ENCODE measurements at places on chromosomes 7 and 10.

DNA sequence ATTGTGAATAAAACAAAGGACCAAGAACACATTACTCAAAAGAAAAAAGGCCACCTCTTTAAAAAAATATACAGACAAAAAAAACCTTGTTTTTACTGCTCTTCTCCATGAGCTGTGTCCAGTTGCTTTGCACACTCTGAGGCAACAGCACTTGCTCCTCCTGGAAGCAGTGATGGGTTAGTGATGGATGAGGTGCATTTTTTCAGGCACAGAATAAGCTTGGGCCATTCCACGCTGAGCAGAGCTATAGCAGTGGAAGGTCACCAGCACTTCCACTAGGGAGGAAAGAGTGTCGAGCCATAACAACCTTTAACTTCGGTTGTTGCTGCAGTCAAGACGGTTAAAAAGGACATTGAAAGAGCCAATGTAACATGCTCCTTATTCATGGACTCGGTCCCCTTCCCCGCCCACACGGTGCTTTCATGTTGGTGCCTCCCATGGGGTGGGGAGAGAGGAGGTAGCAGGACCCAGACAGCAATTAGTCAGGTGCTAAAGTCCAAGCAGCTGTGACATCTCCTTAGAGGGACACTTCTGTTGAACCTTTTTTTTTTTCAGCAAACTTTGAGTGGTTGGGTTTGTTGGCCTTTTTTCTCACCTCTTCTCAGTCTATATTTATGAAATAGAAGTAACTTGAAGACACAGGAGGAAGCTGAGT is 136.5 kb upstream of the ADARB2 start:
- DNase-seq: no peak

DNA sequence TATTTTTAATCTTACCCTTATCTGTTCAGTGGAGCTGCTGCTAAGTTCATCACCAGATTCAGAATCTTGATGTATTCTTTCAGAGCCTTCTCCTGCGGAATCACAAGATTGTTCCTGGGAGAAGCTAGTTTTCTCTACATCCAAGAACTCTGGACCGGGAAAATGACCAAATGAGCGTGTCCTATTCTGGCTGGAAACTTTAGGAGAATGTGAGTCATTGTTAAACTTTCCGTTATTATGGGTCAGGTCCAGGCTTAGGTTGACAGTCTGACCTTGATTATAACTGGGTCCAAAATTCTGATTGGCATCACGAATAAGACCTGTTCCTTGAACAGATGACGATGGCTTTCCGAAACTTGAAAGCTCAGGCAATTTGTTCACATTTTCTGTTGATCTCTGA is 20.5 kb downstream of the ARHGAP12 start:
- DNase-seq: no peak

DNA sequence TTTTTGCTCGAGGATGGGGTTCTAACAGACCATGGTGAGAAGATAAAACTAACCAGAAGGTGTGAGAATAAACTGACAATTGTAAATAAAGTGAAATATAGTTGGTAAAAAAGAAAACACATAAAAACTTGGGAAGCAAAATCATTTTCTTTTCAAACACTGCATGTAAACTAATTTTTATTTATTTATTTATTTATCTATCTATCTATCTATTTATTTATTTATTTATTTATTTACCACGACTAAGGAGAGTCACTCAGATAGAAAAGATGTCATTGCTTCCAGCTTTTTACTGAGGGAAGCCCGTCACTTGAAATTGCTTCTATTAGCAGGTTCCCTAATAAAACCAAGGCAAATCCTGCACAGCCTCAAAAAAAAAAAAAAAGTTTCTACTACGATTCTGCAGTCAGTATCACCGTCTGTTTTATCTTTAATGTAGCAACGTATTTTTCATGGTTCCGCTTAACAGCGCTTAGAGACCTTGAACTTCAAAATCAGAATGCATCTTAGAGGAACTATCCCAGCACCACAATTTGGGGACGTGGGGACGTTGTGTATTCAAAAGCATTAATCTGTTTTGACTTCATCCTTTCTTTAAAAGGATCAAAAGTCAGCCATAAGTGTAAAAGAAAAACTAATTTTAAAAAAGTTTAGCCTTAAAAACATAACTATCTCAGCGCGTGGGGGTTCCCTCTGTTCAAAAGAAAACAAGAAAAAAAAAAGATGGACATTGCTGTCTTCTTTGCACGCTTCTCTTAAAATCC is 33.3 kb upstream of the EBLN1 start:
- no peak for DNase-seq

GRCh38 chr7:66556549-66557213 is 72.0 kb upstream of the KCTD7 start:
- no peak for DNase-seq

DNA sequence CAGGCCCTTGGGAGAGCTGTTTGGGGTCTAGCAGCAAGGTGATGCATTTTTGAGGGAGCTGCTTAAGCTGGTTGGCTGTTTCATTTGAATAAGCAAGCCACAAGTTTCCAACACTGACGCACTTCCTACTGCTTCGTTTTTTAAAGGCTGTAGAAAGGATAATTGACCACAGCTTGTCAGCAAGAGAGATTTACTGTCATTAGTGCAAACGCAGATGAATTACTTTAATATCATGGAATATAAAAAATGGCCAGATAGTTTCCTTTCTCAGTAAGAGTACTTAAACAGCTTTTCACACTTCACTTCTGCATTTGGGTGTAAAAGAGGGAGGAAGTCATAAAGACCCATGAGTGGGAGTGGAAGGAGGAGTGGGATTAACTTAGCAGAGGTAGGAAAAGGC is 61.5 kb downstream of the FZD1 start:
- no peak for DNase-seq

- no peak for DNase-seq
Observed at GRCh38 chr7:16345979-16346958, 75.1 kb downstream of the CRPPA start.

DNA sequence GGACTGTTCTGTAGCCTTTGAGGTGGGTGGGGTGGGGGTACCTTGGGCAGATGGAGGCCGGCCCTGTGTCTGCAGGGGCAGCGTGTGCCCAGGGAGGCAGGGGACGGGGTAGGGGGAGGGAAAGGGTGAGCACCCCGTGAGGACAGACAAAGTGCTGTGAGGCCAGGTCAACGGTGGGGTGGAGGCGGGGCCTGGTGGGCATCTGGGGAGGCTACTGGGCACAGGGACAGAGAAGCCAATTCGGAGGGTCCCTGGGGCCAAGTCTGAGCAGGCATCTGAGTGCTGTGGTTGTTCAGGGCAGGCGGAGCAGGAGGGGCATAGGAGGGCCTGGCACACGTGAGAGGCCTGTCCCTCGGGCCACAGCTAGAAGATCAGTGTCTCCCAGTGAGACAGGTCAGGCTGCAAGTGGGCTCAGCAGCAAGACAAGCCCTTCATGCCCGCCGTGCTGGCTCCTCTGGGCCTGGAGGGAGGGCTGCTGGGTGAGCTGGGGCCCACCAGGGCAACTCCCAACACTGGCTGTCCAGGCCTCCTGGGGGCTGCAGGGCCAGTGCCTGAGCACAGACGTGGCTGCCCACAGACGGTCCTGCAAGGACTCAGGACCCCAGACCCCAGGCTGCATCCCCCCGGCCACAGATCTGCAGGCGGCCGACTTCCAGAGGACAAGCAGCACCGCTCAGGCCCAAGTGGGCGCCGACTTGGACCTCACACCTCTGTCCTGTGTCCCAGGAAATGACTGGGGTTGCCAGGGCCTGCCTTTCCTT is 26.4 kb upstream of the KNDC1 start:
- no peak for DNase-seq

- no peak for DNase-seq
Observed at GRCh38 chr10:11913079-11913641, 90.0 kb downstream of the PROSER2 start.

GRCh38 chr10:114767986-114768821 is 53.4 kb upstream of the FHIP2A start:
- no peak for DNase-seq

DNA sequence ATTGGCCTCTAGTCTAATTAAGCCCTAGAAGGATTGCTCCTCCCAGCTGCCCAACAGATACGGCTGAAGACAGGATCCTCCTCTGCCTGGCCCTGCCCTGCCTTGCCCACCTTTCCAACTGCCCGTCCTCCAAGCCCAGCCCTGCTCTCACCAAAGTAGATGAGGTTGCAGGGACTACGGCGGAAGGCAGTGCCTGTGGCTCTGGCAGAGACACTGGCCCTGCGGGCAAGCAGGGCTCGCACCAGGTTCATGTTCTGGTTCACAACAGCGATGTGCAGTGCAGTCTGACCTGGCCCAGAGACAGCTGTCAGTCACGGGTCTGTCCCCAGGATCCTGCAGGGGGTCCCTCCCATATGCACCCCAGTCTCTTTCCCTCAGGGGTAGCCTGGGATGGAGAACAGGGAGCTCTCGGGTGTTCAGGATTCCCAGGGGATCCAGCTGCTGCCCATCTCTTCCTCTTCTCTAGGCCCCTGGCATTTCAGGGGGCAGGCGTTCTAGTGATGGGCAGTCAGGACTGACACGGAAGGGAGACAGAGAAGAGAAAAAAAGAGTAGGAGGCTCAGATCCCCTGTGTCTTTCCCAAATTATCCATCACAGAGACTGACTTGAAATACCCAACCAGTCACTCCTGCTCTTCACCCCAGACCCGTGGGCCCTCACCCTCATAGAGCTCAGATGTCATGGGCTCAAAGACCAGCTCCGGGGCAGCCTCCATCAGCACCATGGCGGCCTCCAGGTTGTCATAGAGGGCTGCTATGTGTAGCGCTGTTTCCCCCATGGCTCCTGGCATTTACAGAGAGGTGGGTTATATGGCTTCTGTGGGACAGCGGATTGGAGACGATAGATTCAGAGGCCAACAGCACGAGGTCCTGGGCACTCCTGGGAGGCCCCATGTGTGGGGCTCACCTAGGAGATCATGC is 8.3 kb downstream of the TRPV6 start:
- DNase-seq: no peak

DNA sequence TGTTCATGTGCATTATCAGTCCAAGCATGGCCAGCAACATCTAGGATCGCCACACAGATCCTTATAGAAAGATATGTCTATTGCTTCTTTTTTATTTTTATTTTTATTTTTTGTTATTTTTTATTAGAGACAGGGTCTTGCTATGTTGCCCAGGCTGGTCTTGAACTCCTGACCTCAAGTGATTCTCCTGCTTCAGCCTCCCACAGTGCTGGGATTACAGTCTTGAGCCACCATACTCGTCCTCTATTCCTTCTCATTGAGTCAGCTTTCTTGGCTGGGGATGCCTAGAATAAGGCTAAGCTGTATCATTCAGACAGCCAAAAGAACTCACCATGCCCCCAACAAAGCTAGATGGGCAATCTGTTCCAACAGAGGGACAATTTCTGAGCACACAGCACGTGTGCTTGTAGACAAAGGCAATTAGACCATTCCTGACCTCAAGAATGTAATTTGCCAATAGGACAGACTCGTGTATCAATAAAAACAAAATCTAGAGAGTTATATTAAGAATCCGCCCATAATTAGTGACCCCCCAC is 264.0 kb upstream of the NEBL start:
- DNase-seq: no peak

- no peak for DNase-seq
Observed at GRCh38 chr10:60044242-60044641, 137.9 kb upstream of the CCDC6 start.

- no peak for DNase-seq
Observed at GRCh38 chr10:102523250-102524029, 19.7 kb downstream of the SUFU start.

- DNase-seq: no peak
Observed at GRCh38 chr7:158028290-158028941, 559.2 kb downstream of the PTPRN2 start.

GRCh38 chr10:14474656-14475055 is 143.9 kb upstream of the FRMD4A start:
- no peak for DNase-seq

GRCh38 chr7:26729150-26729775 is 135.1 kb downstream of the SKAP2 start:
- no peak for DNase-seq

DNA sequence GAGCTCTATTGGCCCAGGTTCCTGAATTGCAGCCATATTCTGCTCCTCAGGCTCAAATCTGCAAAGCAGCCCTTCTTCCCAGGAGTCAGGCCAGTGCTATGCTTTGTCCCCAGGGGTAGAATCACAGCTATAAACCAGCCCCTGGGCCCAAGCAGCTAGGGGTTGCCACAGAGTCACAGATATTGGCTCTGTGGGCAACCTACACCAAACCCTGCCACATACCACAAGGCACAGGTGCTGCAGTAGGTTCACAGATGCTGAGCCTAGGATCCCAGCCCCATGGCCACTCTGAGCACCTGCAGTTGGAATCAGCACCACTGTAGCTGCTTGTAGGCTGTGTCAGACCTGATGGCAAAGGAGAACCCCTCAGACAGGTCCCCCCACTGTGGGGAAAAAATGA is 43.1 kb upstream of the CAMK2B start:
- DNase-seq: no peak

DNA sequence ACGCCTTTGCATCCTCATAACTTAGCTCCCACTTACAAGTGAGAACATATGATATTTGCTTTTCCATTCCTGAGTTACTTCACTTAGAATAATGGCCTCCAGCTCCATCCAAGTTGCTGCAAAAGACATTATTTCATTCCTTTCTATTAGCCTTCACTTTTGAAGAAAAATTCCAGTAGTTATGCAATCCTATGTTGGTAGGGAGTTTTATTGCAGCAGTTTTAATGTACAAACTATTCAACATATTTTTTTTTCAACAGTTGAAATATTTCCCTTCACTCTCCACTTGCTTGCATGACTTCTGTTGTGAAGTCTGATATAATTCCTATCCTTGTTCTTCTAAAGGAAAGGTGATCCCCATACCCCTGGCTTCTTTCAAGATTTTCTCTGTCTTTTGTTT is 27.3 kb upstream of the ARHGAP22 start:
- DNase-seq: no peak

DNA sequence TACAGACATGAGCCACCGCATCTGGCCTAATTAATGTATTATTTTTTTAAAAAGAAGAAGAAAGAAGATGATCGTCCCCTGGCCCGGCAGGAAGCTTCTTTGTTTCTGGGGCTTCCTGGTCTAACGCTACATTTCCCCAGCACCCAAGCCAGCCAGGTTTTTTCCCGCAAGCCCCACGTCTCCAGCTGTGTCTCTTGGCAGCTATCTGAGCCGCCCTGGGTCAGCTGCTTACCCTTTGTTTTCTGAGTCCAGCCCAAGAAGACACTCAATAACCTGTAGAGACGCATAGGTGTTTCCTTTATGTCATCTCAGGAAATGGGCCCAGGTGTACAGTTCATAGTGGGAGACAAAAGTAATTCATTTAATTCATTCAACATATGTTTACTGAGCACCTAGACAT is 110.2 kb downstream of the MTPAP start:
- DNase-seq: no peak
